Stimulated activated CD4-positive, alpha-beta T cell treated with anti-CD3 and anti-CD28 coated beads, TNF-alpha, amount 100 ng/mL, for 24 hours (primary cell): ENCODE measurements at places on chromosomes 7 and 10.

- DNase-seq: no peak
Observed at GRCh38 chr10:69570050-69570816, 3.0 kb downstream of the NEUROG3 start.

DNA sequence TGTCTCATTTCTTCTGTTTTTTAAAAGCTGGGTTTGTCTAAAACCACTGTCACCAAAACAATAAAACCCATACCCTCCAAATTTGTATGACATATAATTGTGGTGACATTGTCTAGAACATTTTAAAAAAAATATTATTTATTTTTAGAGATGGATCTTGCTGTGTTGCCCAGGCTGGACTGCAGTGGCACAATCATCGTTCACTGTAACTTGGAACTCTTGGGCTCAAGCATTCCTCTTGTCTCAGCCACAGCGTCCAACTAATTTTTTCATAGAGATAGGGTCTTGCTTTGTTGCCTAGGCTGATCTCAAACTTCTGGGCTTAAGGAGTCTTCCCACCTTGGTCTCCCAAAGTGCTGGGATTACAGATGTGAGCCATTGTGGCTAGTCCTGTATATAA lies 116.5 kb downstream of the CCNY start:
- DNase-seq: no peak

DNA sequence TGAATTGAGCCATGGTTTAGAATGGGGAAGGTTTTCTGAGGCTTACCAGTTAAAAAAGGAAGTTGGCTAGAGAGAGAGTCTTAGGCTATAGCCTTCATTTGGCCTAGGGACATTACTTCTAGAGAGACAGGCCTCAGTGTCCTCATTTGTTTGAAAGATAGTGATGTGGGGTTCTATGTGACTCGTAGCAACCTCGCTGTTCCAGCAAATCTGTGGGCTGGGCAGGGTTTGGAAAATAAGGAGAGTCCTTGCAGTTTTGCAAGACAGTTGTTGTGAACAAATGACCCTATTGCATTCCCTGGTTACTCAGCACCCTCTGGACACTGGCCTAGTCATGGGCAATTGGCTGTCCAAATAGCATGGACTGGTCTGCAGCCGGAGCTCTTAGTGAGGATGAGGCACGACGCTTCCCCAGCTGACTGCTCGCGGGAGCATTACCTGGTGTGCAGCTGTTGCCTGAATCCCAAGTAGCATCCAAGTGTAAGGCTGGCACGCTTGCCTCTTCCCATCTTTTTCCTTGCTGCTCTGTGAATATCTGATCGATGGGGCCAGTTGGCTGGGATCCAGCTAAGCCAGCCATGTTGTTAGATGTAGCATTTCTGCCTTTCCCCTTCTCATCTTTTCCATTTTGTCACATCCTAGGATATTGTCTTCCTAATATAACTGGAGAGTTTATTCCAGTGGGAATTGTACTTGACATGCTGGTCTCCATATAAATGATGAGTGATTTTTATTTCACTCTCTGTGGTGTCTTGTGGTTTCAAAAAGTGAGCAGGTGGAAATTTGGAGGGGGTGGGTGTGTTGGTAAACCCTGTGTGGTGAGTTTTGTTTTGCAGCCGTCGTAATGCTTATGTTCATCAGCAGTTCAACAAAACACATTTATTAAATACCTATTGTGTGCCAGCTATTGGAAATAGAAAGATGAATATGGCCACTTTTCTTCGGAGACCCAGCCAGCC lies 99.8 kb downstream of the SND1 start:
- no peak for DNase-seq

GRCh38 chr10:21514818-21515351 lies 10.6 kb downstream of the SKIDA1 start:
- no peak for DNase-seq

GRCh38 chr10:116972131-116972530 lies 32.9 kb downstream of the SHTN1 start:
- DNase-seq: no peak

- DNase-seq: no peak
Observed at GRCh38 chr7:114589436-114589835, 174.8 kb downstream of the FOXP2 start.

GRCh38 chr7:29471444-29472138 lies 92.0 kb upstream of the PRR15 start:
- DNase-seq: no peak
